NCI-H460 (cell line): ENCODE measurements at places on chromosomes 7 and 10. TPM values are rescaled to one million over a fixed set of nuclear protein-coding genes. Genes with fewer than 3 reads are reported as not detected.

DNA sequence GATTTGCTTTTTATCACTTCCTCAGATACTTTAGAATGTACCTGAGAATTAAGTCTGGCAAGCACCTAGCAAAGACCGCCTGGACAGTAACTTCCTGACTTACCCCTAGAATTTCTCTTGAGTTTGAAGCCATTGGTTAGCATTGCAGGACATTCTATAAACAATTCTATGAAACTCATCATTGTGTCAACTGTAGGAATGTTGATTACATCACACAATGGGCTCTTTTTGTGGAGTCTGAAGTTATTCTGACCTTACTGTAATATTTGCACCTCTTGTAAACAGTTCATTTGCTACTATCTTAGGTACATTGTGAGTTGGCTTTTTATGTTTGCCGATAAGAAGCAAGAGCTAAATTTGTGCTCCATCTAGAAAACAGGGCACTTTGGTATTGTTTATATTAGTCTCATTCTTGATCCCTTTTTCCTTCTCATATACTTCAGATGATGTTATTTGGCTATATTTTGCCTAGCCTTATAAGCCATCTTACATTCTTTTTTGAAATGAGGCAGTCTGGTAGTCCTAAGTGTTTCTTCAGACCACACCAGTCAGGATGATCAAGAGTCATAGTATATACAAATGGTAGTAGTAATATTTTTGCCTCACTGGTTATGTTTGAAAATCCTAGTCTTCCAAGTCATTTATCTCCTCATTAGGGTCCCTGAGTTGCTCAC is 52.4 kb downstream of the CASD1 start:
- no peak for DNase-seq

GRCh38 chr7:98294798-98295382 is 13.4 kb downstream of the BRI3 start:
- DNase-seq = peak; percentile 68

- no peak for DNase-seq
These were observed 98.0 kb downstream of the NPY start for GRCh38 chr7:24381894-24382505.

GRCh38 chr10:82759050-82759449 is 884.1 kb downstream of the NRG3 start:
- DNase-seq = no peak

- DNase-seq = no peak
These were observed 32.3 kb downstream of the CDK1 start for GRCh38 chr10:60810437-60811182.

DNA sequence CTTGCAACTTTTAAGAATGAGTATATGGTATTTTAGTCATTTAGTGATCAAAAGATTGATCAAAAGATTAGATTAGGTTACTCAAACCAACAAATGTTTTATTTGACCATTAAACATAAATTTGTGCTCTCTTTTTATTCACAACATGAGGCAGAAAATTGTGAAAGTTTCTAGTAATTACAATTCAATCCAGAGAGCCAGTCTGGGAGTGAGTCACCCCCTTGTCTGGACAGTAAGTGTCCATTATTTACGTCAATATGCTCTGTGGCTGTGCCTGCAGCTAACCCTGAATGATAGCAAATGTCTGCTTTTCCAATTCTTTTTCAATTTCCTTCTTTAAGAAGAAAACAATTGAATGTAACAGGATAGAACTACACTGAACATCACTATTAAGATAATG is 27.9 kb downstream of the GNG11 start:
- no peak for DNase-seq

DNA sequence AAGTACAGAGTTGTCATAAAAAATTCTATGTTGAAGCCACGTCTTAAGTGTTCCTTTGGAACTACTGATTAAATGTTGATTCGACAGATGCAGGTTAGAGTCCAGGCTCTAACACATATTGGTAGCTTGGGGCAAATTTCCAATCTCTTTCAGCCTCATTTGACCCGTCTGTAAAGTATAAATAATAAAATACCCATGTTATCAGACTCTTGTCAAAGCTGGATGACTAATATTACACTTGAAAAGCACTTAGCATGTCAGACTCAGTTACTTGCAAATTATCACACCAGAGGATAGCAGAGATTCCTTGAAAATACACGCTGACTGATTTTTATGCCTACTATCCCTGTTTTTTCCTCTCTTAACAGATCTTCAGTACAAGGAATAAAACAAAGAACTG is 18.1 kb upstream of the MACC1 start:
- no peak for DNase-seq

DNA sequence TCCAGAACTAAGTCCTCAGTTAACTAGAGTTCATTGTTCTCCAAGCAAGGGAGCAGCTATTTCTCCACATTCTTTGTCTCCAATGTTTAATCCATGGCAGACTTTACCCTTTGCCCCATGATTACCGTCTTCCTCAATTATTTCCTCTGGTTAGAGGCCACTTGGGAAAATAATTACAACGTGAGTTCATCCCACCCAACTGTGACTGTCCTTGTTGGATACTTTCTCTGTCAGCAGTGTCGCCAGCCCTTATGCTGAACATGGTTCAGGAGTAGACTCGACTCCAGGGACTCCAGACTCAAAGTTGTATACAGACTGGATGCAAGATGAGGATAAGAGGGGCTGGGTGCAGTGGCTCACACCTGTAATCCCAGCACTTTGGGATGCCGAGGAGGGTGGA is 17.1 kb upstream of the SEPHS1 start:
- DNase-seq = no peak

DNA sequence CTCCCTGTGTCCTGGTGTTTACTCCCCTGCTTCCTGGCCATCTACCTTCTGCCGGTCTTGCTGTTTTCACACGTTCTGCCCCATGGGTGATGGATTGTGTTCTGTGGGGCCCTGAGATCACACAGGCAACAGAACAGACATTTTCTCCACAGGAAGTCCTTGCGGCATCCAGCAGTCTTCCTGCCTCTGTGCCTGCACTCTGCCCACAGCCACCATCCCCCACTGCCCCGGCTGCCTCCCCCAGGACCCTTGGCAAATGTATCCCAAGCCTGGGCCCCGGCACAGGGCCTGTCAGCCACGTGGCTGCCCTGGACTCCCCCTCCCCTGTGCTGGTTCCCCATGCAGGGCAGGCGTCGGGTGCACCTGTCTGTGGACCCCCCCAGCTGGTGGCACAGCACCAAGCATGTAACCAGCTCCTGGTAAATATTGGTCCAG is 184.2 kb downstream of the WDR37 start:
- DNase-seq = no peak

- no peak for DNase-seq
These were observed 1.6 kb downstream of the FAM133B start for GRCh38 chr7:92588561-92588960.

DNA sequence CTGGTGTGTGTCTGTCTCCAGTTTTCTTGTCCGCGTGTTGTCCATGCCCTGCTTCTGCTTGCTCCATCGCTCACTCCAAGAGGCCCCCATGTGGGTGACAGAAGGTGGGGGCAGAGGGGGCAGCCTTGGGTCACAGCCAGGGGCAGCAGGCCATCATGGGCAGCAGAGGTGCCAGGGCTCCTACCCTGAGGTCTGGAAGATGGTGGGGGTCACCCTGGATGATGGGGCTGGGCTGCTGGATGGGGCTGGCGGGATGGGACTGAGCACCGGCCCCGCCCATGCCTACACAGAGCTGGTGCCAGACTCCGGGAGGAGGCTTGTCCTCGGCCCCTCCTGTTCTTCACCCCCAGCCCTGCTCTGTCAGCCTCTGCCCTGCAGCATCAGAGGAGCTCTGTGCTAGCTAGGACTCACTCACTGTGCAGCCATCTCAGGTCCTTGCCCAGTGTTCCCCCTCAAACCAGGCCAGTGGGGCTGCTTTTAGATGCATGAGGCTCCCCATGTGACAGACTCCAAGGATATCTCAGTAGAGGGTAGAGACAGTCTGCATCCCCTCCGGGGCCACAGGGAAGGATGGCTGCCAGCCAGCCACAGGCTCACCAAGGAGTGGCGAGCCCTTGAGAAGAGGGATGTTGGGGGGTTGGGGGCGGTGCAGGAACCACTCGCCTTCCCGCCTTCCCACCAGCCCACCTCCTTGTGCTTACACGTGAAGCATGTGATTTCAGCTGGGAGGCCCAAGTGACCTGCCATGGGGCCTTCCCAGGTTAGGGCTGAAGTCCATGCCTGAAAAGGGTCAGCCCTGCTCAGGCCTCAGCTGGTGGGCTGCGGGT is 35.5 kb upstream of the PPIF start:
- DNase-seq = no peak

DNA sequence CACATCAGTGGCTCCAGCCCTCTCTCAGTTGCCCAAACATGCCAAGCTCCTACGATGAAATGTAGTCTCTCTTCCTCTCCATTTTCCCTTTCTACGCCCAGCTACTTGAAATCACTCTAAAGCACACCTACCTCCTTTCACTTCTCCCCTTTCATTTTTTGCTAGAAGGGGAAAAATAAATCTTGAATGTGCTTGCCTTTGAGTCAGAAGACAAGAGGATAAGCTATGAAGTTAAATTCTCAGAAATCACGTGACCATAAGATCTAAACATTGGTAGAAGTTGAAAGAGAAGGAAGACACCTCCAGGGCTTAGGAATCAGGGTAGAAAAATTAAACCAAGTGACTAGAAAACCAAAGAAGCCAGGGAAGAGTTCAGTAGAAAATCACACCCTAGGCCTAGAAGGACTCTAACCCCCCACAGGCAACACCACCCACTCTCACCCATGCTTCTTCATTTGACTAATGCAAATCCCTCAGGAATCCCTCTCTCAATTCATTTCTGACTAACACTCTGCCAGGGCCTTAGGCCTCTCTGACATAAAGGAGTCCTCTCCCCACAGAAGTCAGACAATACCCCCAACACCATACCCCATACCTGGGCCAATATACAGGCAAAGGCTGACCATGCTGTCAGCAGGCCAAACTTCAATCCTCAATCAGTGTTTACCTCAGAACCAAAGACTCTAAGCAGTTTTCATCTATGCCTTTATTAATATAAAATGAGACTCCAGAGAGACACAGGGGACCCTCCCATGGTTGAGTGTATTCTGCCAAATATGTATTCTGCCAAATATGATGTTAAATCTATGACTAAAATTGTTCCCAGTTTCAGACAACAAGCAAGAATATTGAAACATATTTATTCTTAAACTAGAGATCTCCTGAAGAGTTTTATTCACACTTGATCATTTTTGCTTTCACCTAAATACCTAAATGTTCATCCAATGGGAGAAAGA is 84.8 kb downstream of the ELMO1 start:
- DNase-seq = no peak

GRCh38 chr10:58350619-58351323 is 16.0 kb downstream of the UBE2D1 start:
- peak; percentile 13 for DNase-seq

DNA sequence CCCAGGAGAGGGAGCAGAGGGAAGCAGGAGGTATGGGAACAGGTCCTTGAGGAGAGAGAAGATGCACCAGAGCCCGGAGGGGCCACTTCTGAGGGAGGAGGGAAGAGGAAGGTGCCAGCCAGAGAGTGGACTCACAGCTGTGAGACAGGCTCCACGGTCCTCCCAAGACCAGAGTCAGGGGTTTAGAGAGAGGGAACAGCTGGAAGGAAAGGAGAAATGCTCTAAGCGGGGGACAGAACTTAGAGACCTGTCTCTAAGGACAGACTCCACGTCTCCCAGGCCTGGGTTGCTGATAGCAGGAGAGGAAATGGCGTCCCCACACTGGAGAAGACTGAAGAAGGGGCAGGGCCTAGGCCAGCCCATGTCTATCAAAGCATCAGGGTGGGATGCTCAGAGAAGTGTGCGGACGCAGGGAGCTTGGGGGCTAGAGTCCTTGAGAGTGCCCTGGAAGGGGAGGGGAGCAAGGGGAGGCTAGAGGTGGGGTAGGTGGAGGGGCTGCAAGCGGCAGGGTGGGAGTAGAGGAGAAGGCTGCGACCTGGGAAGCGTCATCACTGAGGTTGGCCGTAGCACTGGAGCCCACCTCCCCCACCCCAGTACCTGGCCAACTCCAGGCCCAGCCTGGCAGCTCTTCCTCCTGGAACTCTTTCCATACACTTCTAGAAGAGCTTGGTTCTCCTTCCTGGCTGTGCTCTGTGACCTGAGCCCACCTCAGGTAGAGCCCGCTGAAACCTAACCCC is 25.6 kb upstream of the GRID1 start:
- DNase-seq = no peak

- no peak for DNase-seq
These were observed 1.4 kb upstream of the PKD1L1 start for GRCh38 chr7:47949703-47950102.

DNA sequence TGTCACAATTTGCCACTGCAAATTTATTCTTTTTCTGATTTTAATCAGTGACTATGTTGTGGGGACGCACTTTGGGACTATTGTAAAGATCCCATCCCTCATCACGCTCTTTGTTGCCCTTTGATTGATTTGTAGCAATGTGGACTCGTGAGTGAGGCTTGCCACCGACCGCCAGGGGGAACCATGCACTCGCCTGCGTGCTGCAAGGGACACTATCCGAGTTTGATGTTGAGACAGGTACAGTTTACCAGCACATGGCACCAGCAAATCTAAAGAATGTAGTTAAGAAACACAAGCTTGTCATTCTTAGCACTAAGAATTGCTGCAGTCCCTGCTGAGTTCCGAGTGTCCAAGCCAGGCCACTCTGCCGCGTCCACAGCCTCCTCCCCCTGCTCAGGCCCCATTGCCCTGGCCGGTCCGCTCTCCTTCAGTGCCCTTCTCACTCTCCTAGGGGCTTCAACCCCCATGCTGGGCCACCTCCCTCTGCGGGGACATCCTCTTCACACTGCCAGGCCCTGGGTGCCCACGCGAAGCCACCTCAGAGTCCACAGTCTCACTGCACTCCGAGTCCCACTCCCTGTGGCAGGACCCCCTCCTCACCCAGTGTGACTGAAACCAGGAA is 2.0 kb upstream of the SFTPA2 start:
- peak; percentile 58 for DNase-seq

DNA sequence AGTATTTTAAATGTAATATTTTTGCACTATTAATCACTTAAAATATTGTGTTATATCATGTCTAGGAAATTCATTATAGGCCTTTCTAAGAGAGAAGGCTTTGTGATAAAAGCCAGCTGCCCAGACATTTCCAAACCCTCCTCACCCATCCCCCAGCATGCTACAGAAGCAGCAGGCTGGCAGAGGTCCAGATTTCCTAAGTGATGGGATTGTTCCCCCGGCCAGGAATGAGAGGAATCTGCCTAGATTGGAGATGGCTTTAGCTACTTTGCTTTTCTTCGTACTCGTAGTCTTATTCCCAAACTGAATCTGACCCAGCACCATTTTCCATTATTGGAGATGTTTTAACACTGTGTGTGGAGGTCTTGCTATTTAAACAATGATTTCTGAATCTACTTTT is 29.4 kb downstream of the CDK14 start:
- DNase-seq = no peak

FAM25G gene
- total RNA-seq = not detected in 2 replicates

RAB18 gene
- total RNA-seq = 78.0 and 116 TPM in 2 replicates

TRA2A gene
- total RNA-seq = 18.8 and 23.1 TPM in 2 replicates

AGMO gene
- total RNA-seq = 0.17 TPM in 1 of 2 replicates, not detected in the other

TMEM176B gene
- not detected in 2 replicates for total RNA-seq

ERCC6 gene
- 7.9 and 10.3 TPM in 2 replicates for total RNA-seq

CFAP69 gene
- 3.2 and 4.3 TPM in 2 replicates for total RNA-seq

TUBAL3 gene
- total RNA-seq = 1.6 and 1.9 TPM in 2 replicates

C10orf143 gene
- total RNA-seq = 0.27 TPM in 1 of 2 replicates, not detected in the other

CFAP43 gene
- 0.22 TPM in 1 of 2 replicates, not detected in the other for total RNA-seq
